ENCODE measurements at places on chromosomes 12 and 14. TPM values are rescaled to one million over a fixed set of nuclear protein-coding genes. Genes with fewer than 3 reads are reported as not detected.

DNA sequence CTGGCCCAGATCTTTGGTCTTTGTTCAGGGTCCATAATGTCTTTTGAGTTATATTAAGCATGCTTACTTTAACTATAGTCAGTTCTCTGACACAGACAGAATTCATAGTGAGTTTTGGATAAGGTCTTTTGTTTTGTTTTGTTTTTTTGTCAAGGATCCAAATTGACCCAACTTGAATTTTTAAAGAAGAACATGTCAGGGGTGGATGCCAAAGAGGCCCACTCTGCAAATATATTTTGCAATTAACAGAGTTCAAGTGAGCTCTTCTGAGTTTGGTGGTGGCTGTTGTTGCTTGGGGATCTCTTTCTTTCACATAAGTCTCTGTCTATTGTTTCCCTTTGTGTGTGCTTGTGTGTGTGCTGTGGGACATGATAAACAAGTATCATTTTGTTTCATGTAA lies 34.4 kb upstream of the PMCH start:
- H3K36me3 ChIP-seq = no peaks in the 10 kb centered on the region
- peaks cover 7% of the 10 kb centered on the region for H3K4me1 ChIP-seq
- H3K4me3 ChIP-seq = no peak overlapping the region
- H3K27me3 ChIP-seq = no peaks in the 10 kb centered on the region
- peak; percentile 18 for DNase-seq

GRCh38 chr12:29771786-29772185 lies 12.0 kb downstream of the TMTC1 start:
- H3K27me3 ChIP-seq = no peaks in the 10 kb centered on the region
- H3K4me3 ChIP-seq = no peak overlapping the region
- no peak overlapping the region for H3K27ac ChIP-seq
- H3K4me1 ChIP-seq = peaks cover 4% of the 10 kb centered on the region

DNA sequence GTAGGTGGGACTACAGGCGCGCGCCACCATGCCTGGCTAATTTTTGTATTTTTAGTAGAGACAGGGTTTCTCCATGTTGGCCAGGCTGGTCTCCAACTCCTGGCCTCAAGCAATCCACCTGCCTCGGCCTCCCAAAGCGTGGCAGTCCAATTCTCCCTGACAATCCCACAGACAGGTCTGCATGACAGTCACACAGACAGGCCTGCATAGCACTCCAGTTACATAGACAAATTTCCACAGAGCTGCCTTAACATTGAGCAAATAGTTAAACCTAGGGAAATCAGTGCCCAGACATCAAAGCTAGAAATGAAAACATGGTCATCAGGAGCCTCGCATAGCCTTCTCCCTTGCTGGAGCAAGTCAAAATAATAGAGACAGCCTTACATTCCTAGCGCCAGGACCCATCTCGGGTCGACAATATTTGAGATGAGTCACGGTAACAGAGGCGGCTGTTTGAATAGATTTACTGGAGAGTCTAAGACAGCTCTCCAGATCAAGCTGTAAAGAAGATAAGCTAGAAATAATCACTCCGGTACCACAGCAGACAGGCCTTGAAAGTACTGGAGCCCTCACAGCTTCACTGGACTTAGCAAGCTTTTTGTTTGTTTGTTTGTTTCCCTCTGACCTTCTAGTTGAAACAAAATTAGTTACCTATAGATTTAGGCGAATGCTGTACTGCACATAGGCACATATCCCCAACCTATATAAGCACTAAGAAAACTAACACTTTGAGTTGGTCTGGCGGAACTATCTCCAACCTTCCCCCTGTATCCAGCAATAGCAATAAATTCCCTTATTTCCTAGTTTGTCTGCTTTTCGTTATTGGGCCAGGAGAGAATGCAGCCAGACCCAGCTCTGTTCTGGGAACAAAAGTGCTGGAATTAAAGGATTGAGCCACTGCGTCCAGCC lies 23.8 kb upstream of the PYROXD1 start:
- no peak overlapping the region for H3K4me3 ChIP-seq
- DNase-seq = no peak
- H3K27ac ChIP-seq = no peak overlapping the region

- no peak overlapping the region for H3K27ac ChIP-seq
- no peaks in the 10 kb centered on the region for H3K36me3 ChIP-seq
- no peaks in the 10 kb centered on the region for H3K27me3 ChIP-seq
- DNase-seq = no peak
Observed at GRCh38 chr14:35688126-35688826, 120.8 kb downstream of the RALGAPA1 start.

DNA sequence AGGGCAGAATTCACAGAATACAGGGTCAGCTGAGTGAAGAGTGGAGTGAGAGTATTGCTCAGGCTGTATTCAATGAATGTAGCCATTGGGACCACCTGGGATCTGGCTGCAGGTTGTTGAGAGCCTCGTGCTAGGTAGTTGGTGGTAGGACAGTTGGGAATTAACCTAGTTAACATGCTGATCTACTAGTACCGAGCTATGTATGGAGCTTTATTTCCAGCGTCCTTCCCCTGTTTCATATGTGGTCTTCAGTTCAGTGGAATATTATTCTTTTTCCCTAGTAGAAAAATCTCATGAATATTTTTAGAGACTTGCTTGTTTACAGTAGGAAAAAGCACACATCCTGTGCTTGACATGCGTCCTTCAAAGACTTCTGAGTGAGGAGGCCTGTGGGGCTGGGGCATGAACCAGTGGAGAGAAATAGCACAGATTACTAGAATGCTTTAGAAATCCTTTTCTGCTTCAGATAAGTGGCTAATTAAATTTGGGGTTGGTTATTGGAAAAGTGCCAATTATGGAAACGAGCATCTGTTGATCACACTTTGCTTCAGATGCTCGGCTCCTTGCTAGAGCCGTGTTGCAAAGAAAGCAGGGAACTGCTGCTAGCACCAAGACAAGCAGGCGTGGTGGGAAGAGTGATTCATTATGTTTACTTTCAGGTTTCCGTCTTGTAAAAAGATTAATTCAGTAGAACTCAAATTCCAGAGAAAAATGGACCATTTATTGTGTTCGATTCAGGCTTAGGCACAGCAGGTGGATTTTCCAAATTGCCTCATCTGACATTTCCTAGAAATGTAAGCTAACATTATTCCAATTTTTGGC lies 53.6 kb downstream of the ARF6 start:
- H3K4me3 ChIP-seq = no peak overlapping the region
- DNase-seq = no peak
- no peaks in the 10 kb centered on the region for H3K4me1 ChIP-seq
- no peaks in the 10 kb centered on the region for H3K36me3 ChIP-seq
- H3K27ac ChIP-seq = no peak overlapping the region

- H3K36me3 ChIP-seq = no peaks in the 10 kb centered on the region
- H3K4me3 ChIP-seq = no peak overlapping the region
- no peak overlapping the region for H3K27ac ChIP-seq
- DNase-seq = no peak
- H3K4me1 ChIP-seq = no peaks in the 10 kb centered on the region
Observed at GRCh38 chr12:68773582-68773981, 27.6 kb downstream of the SLC35E3 start.

DNA sequence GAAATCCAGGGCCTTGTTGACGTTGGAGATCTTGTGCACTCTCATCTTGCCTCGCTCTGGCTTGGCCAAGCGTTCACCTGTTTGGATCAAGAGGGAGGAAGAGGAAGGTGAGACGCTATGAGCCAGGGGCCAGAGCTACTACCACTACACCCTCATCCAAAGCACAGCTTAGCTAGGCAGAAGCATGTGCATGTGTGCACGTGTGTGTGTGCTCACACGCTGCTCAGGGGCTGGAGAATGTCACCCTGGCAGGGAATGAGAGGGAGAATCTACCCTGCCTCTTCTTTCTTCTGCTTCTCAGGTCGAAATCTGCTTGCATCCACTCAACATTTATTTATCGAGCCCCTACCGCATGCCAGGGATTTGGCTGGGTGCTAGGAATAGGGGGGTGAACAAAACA lies 58.1 kb downstream of the ACTN1 start:
- no peak for DNase-seq
- no peaks in the 10 kb centered on the region for H3K36me3 ChIP-seq
- H3K4me3 ChIP-seq = no peak overlapping the region
- H3K4me1 ChIP-seq = peaks cover 3% of the 10 kb centered on the region

DNA sequence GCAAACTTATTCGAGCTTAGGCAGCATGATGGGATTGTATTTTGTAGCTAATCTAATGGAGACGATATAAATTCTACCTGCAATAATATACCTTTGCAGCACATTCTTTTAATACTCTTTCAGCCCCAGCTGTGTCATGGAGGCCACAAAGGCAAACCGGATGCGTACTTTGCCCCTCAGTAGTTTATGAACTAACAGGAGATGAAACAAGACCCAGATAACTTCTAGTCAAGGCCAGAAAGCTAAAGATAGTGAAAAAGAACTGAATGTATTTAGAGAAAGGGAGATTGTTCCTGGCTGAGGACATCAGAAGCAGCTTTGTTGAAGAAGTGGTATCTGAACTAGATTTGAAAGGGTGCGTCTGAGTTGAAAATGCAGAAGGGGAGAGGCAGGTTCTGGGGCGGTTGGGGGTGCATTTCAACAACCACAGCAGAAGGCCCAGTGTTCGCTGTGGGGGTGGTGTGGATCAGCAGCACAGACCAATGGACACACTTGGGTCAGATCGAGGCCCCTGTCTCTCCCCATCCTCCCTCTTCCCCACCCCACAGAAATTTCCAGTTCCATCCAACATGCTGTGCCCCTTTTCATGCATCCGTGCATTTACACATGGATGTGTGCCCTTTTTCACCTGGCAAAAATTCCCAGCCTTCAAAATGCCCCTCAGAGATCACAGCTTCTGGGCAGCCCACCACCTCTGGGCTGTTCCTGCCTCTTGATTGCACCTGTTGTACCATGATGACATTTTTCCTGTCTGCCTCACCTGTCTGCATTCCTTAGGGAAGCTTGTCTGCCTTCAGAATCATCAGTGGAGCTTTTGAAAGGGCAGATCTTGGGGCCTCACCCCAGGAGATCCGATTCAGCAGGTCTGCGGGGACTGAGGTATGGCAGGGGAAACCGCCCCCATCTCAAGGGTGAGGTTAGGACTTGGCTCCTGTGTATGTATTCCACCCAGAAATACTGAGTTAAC lies 2.2 kb downstream of the ZNF839 start:
- H3K36me3 ChIP-seq = no peaks in the 10 kb centered on the region
- no peak overlapping the region for H3K27ac ChIP-seq
- DNase-seq = no peak
- H3K4me3 ChIP-seq = no peak overlapping the region
- peaks cover 11% of the 10 kb centered on the region for H3K4me1 ChIP-seq

DNA sequence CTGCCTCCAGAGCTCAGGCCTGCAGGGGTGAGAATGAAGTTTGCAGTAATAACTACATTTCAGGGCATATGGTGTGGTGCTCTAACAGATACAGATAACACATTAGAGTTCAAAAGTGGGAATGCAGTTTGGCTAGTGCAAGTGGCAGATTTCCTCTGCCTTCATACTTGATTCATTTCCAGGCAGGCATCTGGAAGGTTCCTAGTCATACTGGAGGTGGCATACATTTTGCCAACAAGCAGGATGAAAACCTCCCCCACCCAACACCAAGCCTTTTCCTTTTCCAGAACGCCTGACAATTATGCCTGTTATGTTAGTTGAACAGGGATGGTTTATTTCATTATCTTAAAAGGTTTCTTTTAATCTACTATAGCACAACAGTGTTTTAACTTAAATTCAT lies 24.3 kb downstream of the VTI1B start:
- H3K27ac ChIP-seq = no peak overlapping the region
- no peaks in the 10 kb centered on the region for H3K27me3 ChIP-seq
- no peak for DNase-seq
- no peaks in the 10 kb centered on the region for H3K36me3 ChIP-seq

- H3K27ac ChIP-seq = no peak overlapping the region
- no peaks in the 10 kb centered on the region for H3K36me3 ChIP-seq
- H3K4me1 ChIP-seq = peaks cover 3% of the 10 kb centered on the region
Observed at GRCh38 chr12:103933237-103933636, 3.0 kb downstream of the HSP90B1 start.

GRCh38 chr14:89630101-89630829 lies 213.2 kb upstream of the FOXN3 start:
- no peaks in the 10 kb centered on the region for H3K27me3 ChIP-seq
- H3K36me3 ChIP-seq = no peaks in the 10 kb centered on the region
- DNase-seq = no peak
- H3K4me3 ChIP-seq = no peak overlapping the region
- H3K27ac ChIP-seq = no peak overlapping the region
- peaks cover 8% of the 10 kb centered on the region for H3K4me1 ChIP-seq

DNA sequence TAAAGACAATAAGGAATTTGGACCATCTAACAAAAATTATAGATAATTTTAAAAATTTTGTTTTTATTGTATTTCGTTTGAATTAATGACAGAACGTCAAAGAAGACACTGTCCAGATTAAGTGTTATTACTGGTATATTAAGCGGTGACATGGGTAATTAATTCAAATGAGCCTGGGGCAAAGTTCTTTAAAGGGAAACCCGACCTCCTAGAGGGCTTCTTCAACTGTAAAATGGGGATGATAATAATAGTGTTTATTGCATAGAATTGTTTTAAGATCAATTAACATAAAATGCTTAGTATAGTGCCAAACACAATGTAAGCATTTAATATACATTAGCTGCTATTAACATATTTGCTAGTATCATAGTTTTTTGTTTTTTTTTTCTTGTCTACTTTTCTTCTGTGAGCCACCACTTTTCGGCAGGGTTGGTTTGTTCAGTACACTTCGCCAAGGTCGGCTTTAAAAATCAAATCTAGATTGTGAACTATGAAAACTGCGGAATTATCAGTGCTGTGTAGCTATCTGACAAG lies 514 bp upstream of the LARP4 start:
- H3K36me3 ChIP-seq = no peaks in the 10 kb centered on the region
- no peak for DNase-seq
- peak overlapping the region; percentile 69 for H3K4me3 ChIP-seq
- H3K27me3 ChIP-seq = no peaks in the 10 kb centered on the region
- no peak overlapping the region for H3K27ac ChIP-seq

DNA sequence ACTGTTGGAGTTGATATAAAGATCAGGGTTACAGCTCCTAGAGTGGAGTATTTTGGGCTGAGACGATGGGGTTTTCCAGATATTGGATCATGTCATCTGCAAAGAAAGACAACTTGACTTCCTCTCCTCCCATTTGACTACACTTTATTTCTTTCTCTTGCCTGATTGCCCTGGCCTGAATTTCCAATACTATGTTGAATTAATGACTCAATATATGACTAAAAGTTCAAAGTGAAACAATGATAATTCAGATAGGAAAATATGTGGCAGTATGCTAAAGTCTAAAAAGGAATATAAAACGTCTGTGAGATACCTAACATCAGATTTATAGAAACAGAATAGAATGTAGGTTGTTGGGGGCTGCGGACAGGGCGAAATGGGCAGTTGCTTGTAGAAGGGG lies 72.2 kb downstream of the BHLHE41 start:
- no peaks in the 10 kb centered on the region for H3K36me3 ChIP-seq
- no peak for DNase-seq
- no peaks in the 10 kb centered on the region for H3K27me3 ChIP-seq
- H3K27ac ChIP-seq = no peak overlapping the region
- no peak overlapping the region for H3K4me3 ChIP-seq

The CBLN3 gene
- polyA plus RNA-seq = 7.5 TPM

The DHRS2 gene
- polyA plus RNA-seq = 12.5 TPM

The KRAS gene
- polyA plus RNA-seq = 11.5 TPM

The RXYLT1 gene
- polyA plus RNA-seq = 21.6 TPM

The PIGH gene
- 35.2 TPM for polyA plus RNA-seq

The HEATR5A gene
- polyA plus RNA-seq = 11.9 TPM

All from ovary (tissue), 10 donors.